LoVo (cell line): ENCODE measurements at places on chromosomes 13 and 19.

GRCh38 chr13:111130116-111130508, 15.0 kb downstream of the ARHGEF7 start:
- no peak for DNase-seq

- no peak for DNase-seq
Measured at GRCh38 chr19:14150770-14151661, 14.6 kb upstream of the ASF1B start.

- DNase-seq = no peak
Measured at GRCh38 chr19:29520390-29520789, 5.4 kb upstream of the VSTM2B start.

GRCh38 chr19:40739030-40739839, 11.0 kb downstream of the ACTMAP start:
- no peak for DNase-seq

DNA sequence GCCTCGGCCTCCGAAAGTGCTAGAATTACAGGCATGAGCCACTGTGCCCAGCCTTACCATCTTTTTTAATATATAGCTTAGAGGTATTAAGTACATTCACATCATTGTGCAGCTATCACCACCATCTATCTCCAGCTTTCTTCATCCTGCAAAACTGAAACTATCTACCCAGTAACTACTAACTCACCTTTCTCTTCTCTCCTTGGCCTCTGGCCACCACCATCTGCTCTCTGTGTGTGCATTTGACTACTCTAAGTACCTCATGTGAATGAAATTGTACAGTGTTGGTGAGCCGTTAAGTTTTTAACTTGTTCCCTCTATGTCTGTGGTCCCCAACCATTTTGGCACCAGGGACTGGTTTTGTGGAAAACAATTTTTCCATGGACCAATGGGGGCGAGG, 56.1 kb downstream of the CDK8 start:
- no peak for DNase-seq

DNA sequence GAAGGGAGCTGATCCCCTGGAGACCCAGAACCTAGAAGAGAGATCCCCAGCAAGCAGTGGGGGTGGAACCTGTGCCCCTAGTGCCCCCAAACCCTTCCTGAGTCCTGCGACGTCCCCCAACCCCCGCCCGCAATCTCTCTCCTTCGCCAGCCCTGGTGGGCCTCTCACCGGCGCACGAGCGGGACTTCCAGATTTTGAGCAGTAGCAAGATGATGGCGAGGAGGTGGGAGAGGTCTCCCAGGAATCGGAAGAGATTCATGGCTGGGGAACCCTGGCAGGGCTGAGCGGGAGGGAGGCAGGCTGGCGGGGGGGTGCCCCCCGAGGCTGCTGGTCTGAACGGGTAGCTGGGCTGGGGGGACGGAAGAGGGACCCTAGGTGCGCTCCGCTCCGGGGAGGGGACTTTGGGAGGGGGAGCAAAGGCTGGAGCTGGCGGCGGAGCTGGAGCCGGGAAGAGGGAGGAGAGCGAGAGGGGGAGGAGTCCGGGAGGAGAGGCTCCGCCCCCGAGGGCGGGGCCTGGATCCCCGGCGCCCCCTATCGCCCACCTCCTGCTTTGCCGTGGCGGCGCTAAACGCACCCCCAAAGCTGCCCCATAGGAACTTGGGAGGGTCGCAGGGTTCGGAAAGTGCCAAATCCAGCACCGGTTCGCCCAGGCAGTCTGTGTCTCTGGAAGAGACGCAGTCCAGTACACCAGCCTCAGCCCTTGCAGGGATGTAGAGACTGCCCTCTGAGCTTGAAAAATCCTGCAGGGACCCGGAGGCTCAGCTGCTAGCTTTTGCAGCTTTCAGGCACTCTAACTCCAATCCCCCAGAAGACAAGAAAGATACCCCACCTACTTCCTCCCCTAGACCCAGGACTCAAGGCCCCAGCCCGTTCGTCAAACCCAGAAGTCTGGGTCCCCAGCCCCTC, at the start of gene KDELR1:
Gene KDELR1 (minus strand): TSS at position 452 of the 906 bp plus-strand sequence. CDS start 193 bp downstream, at position 259.
- peak; percentile 83 for DNase-seq

GRCh38 chr13:60448907-60449510, 52.0 kb downstream of the TDRD3 start:
- DNase-seq = peak; percentile 28

- no peak for DNase-seq
Measured at GRCh38 chr13:111460548-111461444, 140.4 kb downstream of the TEX29 start.

GRCh38 chr13:112545856-112546255, 42.1 kb downstream of the TUBGCP3 start:
- no peak for DNase-seq

DNA sequence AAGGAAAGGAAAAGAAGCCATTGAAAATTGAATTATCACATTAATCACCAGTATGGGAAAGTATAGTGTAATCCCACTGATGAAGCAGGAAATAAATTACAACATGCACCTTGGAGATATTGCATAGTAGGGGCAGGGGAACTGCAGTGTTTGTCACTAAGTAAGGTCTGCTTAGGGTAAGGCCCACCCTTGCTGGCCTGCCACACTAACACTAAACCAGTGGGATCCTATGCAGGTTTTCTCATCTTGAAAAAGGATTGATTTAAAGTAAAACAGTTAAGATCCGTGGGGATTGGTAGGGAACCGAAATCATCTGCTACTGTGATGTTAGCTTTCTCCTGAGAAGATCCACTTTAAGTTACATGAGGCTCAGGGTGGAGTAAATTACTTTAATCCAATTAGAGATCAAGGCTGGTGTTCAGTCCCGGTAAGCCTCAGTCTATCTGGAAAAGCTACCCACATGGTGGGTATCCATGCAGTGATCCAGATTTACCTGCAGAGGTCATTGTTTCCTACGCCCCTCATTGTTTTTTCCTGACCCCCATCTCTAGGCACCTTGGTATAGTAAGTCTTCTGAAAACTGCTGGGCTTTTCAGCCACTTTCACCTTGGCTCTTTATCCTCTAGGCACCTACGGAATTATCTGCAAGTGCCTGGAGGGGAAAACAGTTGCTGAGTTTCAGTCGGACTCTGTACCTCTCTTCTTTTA, 1014.9 kb upstream of the ATXN8OS start:
- no peak for DNase-seq

GRCh38 chr19:14139944-14140343, 3.6 kb upstream of the ASF1B start:
- DNase-seq = no peak

- DNase-seq = no peak
Measured at GRCh38 chr13:101552786-101553185, 100.3 kb downstream of the ITGBL1 start.

GRCh38 chr13:35716729-35717128, 240.2 kb upstream of the MAB21L1 start:
- DNase-seq = no peak

DNA sequence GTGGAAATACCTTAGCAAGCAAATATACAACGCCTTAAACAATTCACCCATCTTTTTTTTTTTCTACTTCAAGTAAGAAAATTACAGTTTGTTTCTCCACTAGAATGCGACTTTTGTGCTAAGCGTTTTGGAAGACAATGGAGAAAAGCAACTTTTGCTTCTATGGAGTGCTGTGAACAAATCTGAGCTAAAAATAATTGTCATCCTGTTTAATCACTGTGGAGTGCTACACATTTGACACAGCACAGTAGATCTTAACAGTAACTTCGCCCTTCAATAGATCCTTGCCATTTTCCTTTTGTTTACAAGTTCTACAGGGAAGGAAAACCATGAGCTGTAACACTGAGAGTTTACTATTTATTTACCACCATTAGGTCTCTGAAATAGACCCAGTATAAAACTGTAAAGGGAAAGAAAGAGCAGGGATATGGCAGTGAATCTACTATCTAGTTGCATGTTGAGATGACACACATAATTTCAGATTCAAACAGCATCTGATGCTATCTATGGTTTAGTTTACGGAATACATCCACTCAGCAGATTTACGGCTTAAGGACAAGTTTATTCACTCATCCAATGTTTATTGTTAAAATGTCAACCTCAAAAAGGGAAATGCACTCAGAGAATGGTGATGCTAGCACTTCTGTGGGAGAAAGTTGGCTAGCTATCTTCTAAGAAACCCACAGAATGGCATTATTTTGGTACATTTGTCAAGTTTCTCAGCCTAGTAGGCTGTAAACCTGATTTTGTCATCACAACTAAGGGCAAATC, 175.3 kb downstream of the VWA8 start:
- no peak for DNase-seq

- DNase-seq = peak; percentile 69
Measured at GRCh38 chr19:42440357-42441048, 2.2 kb downstream of the CXCL17 start.

- no peak for DNase-seq
Measured at GRCh38 chr13:26836626-26837025, 76.0 kb upstream of the GPR12 start.

DNA sequence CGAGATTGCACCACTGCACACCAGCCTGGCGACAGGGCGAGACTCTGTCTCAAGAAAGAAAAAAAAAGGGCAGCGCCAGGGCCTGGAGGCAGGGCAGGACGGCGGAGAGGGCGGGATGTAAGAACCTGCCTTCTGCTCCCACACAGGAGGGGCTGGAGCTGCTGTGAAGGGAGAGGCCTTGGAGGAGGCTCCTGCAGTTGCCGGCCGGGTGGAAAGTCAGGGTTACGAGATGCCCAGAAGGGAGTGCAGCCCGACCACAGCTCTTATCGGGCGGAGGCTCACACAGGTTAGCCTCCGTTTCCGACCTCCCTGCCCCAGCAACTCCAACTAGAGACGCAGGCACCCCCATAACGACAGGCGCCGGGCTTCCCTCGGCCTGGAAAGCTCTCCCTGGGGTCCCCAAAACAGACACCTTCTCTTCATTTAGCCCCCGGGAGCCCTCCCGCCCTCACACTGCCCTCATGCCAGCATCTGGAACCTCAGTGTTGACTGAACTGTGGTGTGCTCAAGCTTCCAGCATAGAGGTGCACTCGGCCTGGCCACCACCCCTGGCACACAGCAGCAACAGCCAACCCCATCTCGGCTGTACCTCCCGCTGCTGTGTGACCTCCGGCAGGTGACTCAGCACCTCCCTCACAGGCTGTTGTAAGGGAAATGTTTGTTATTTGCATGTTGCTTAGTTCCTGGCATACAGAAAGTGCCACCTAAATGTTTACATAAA, 1.4 kb downstream of the PLPP2 start:
- DNase-seq = peak; percentile 82

DNA sequence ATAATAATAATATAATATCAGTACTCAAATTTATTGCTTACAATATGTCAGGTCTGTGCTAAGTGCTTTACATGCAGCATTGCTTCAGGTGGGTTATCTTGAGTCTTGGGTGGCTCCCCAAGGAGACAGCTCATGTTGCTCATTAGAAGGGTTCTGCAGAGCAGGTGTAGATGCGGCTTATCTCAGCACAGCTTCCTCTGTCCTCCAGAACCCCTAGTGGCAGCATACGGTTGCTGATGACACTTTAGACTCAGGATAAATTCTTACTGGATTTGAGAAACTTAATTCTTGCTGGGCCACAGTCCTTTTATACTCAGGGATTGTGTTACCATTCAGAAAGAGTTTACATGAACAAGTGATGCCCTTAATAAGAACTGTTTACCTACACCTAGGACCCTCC, 8.9 kb downstream of the COG3 start:
- DNase-seq = no peak

DNA sequence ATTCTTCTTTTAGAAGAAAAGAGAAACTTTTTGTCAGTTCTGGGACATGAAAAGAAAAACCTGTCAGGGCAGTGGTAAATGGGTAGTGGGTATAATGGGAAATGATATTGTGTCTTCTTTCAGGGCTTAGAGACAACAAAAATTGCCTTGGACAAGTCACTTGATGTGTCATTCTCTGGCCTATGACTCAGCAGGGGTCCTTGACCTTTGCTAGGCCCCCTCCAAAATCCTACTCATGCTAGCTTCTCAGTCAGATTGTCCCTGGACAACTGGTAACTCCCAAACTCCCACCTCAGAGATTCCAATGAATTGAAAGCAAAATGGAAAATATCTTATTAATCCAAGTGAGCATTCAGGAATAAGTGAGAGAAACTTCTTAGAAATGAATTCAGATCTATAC, 258.8 kb upstream of the SPRY2 start:
- DNase-seq = no peak

GRCh38 chr13:46170268-46170667, 11.7 kb downstream of the LCP1 start:
- no peak for DNase-seq

DNA sequence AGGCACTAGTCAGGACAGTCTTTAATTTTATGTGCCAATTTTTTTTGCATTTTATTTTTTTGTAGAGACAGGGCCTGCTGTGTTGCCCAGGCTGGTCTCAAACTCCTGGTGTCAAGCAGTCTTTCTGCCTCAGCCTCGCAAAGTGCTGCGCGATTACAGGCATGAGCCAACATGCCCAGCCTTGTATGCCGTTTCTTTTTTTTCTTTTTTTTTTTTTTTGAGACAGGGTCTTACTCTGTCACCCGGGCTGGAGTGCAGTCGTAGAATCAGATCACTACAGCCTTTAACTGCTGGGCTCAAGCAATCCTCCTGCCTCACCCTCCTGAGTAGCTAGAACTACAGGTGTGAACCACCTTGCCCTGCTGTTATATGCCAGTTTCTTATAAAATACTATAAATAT, 26.4 kb downstream of the BORA start:
- no peak for DNase-seq

GRCh38 chr19:47133021-47133471, 2.4 kb downstream of the SAE1 start:
- no peak for DNase-seq

- DNase-seq = no peak
Measured at GRCh38 chr13:40982772-40983171, 36.3 kb downstream of the ELF1 start.

- DNase-seq = no peak
Measured at GRCh38 chr13:46374710-46375109, 12.3 kb downstream of the RUBCNL start.

- no peak for DNase-seq
Measured at GRCh38 chr19:37593996-37594303, 642 bp downstream of the ZNF571 start.

GRCh38 chr19:478976-479375, 17.3 kb upstream of the MADCAM1 start:
- no peak for DNase-seq

GRCh38 chr13:36251526-36251925, 37.2 kb upstream of the SOHLH2 start:
- no peak for DNase-seq

- no peak for DNase-seq
Measured at GRCh38 chr13:94640721-94641120, 39.1 kb downstream of the GPR180 start.

GRCh38 chr19:40745402-40745780, 4.9 kb downstream of the ACTMAP start:
- no peak for DNase-seq

- DNase-seq = no peak
Measured at GRCh38 chr13:105377452-105377851, 1158.0 kb downstream of the EFNB2 start.

- DNase-seq = no peak
Measured at GRCh38 chr13:71814806-71815360, 52.1 kb downstream of the DACH1 start.
